Endothelial cell of umbilical vein (primary cell): ENCODE measurements at places on chromosomes 3 and 15. TPM values are rescaled to one million over a fixed set of nuclear protein-coding genes. Genes with fewer than 3 reads are reported as not detected.

Gene SAMMSON
- not detected in 2 replicates for polyA plus RNA-seq

Gene ESYT3
- not detected in 2 replicates for polyA plus RNA-seq

DNA sequence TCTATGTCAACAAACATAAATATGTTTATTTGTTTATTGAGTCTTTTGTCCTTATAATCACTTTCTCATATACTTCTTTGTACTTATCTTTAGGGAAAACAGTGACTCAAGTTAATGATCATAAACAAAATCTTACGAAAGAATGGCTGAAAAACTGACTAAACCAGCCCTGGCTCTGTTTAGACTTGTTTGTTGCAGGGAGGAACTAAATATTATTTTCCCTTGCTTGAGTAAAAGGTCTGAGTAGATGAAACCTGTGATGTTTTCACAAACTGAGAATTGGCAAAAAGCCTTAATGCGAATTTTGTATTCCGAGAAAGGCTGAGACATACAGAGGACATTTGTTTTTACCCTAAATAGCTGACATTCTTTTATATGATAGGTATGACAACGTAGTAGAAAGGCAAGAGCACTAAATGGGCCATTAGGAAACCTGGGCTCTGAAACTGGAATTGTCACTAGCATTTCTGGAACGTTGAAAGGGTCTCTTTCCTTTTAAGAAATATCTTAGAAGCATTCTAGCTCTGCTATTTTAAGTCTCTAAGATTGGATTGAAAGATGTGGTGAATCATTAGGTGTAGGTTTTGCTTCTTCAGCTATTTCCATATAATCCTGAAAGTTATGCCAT is 18.2 kb upstream of the CLDN16 start:
- no peak for DNase-seq

GRCh38 chr15:40471808-40472150 is 995 bp downstream of the CHST14 start:
- no peak for DNase-seq

DNA sequence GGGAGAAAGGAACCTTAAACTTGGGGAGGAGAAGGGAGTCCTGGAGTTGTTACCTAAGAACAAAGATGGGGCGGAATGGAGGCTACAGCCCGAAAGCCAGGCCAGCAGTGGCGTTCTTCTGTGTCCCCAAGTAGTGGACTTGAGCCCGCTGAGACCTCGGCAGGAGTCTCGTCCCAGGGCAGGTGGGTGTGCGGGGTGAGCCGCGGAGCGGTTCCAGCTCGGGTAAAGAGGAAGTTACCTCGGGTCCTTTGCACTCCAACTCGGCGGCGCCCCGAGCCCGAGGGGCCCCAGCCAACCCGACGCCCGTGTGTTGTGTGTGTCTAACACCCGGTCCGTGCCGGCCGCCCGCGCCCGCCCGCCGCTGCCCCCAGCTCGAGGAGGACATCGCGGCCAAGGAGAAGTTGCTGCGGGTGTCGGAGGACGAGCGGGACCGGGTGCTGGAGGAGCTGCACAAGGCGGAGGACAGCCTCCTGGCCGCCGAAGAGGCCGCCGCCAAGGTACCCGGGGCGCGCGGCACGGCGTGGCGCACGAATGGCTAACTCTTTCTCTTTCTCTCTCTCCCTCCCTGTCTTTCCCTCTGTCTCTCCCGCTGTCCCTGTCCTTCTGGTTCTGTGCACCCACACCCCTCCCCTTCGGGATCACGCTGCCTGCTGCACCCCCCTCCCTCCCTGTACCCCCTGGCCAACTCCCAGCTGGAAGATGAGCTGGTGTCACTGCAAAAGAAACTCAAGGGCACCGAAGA is 959 bp downstream of the TPM1 start:
- peak; percentile 48 for DNase-seq
